ENCODE measurements at places on chromosomes 2 and 18. TPM values are rescaled to one million over a fixed set of nuclear protein-coding genes. Genes with fewer than 3 reads are reported as not detected.

The SMAD4 gene
- 198 TPM for total RNA-seq

- no peak for DNase-seq
These were observed 93.9 kb upstream of the CD226 start for GRCh38 chr18:70041459-70042050.

DNA sequence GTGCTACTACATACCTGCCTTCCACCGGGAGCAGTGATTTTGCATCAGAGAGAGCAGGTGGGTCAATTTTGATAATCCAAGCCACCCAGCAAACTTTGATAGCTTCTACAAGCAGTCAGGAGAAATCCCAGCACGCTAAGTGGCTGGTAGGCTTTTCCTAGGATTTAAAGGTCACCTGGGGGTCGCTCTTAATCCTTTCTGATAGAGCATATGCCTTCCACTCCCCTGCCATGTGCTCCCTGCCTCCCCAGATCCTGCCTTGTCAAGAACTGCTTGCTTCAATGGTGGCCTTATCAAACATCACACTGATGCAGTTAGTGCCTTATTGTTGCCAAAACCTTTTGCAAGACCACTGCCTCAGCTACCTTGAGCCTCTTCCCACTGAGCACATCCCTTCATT is 462.3 kb upstream of the MEX3C start:
- no peak for DNase-seq

DNA sequence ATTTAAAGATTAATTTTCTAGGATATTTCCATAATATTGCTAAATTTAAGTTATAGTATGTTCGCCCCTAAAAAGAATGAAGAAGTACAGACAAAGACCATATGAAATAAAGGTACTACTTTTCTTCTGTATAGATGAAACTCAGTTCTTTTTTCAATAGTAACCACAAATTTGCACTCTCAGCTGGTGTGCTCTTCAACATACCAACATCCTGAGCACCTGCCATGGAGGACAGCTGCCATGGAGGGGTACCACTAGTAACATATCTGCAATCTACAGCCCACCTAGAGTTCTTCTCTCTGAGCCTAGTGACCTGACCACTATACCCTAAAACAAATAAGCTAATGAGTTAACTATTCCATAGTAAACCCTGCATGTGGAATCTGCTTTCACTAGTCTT is 36.8 kb upstream of the ERCC3 start:
- no peak for DNase-seq

Measured in testis (tissue), 5 donors.